ENCODE measurements at places on chromosomes 2 and 18. TPM values are rescaled to one million over a fixed set of nuclear protein-coding genes. Genes with fewer than 3 reads are reported as not detected.

PMAIP1 gene
- total RNA-seq, result 4.6 TPM

CCDC85A gene
- total RNA-seq, result 0.16 TPM

SULT1C2 gene
- total RNA-seq, result 0.19 TPM

PPP1R1C gene
- total RNA-seq, result 1.7 TPM

TET3 gene
- 30.3 TPM for total RNA-seq

VAMP5 gene
- total RNA-seq, result 0.50 TPM

KCNK3 gene
- 0.68 TPM for total RNA-seq

SERPINB3 gene
- total RNA-seq, result not detected

GRCh38 chr2:24512831-24513230, 21.8 kb downstream of the NCOA1 start:
- no peak for DNase-seq
- H3K36me3 ChIP-seq, result no peaks in the 10 kb centered on the region
- H3K27me3 ChIP-seq, result no peaks in the 10 kb centered on the region
- H3K4me1 ChIP-seq, result peaks cover 9% of the 10 kb centered on the region

DNA sequence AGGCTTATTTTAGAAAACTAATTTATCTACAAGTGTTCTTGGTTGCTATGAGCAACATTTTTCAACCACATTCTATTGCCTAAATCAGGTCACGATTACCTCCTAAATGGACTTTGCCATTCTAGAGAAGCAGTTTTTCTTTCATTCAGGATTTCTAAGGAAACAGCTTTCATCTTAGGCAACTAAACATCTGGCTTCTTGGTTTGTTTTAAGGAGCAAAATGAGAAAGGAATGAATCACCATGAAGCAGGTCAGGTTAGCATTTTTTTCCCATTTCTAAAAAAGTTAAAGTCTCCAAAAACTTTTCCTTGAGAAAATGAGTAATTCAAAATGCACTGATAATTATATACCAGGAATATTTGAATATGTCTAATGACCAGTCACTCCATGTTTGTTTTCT, 114.8 kb downstream of the GAREM1 start:
- no peak overlapping the region for H3K4me3 ChIP-seq
- H3K36me3 ChIP-seq, result peaks cover 2% of the 10 kb centered on the region
- H3K4me1 ChIP-seq, result peaks cover 28% of the 10 kb centered on the region

GRCh38 chr2:160238392-160238791, 38.3 kb upstream of the ITGB6 start:
- no peaks in the 10 kb centered on the region for H3K36me3 ChIP-seq
- no peak overlapping the region for H3K4me3 ChIP-seq
- no peaks in the 10 kb centered on the region for H3K27me3 ChIP-seq
- H3K27ac ChIP-seq, result peak overlapping the region; percentile 31

DNA sequence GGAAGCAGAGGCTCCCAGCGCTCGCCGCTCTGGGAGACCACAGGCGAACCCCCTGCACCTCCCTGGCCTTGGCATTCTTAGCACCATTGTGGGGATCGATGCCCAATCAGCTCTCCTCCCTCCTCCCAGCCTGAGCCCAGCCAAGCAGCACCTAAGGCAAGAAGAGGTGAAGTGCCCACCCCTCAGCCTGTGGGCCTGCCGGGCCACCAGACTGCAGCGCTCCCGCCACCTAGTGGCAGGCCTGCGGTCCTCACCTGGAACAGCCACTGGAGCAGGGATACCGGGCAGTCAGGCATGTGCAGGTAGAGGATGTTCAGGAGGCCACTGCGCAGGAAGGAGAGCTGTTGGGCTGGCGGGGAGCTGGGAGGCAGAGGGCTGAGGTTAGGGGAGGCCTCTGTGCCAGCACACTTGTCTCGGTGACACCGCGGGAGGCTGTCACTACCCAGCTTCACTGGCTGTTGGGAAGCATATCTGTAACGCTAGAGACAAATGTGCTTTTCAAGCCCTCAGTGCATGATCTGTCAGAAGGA, 35.2 kb downstream of the FAM178B start:
- no peak overlapping the region for H3K27ac ChIP-seq
- no peaks in the 10 kb centered on the region for H3K27me3 ChIP-seq
- no peak overlapping the region for H3K4me3 ChIP-seq
- DNase-seq, result peak; percentile 70

GRCh38 chr18:36308711-36309435, 11.4 kb downstream of the FHOD3 start:
- no peaks in the 10 kb centered on the region for H3K27me3 ChIP-seq
- H3K36me3 ChIP-seq, result peaks cover 3% of the 10 kb centered on the region
- DNase-seq, result no peak
- no peak overlapping the region for H3K27ac ChIP-seq
- no peak overlapping the region for H3K4me3 ChIP-seq

- DNase-seq, result no peak
- no peak overlapping the region for H3K4me3 ChIP-seq
- no peaks in the 10 kb centered on the region for H3K4me1 ChIP-seq
- no peaks in the 10 kb centered on the region for H3K27me3 ChIP-seq
- H3K36me3 ChIP-seq, result no peaks in the 10 kb centered on the region
- no peak overlapping the region for H3K27ac ChIP-seq
Measured at GRCh38 chr2:235445116-235445515, 48.7 kb upstream of the AGAP1 start.

- H3K4me1 ChIP-seq, result peaks cover 18% of the 10 kb centered on the region
- no peak for DNase-seq
- H3K27ac ChIP-seq, result no peak overlapping the region
- H3K4me3 ChIP-seq, result no peak overlapping the region
- H3K36me3 ChIP-seq, result peaks cover 4% of the 10 kb centered on the region
Measured at GRCh38 chr2:174235680-174236079, 12.7 kb downstream of the OLA1 start.

- no peak for DNase-seq
- H3K36me3 ChIP-seq, result peaks cover 4% of the 10 kb centered on the region
- H3K27ac ChIP-seq, result no peak overlapping the region
- no peak overlapping the region for H3K4me3 ChIP-seq
Measured at GRCh38 chr2:163077241-163077640, 238.7 kb upstream of the KCNH7 start.

DNA sequence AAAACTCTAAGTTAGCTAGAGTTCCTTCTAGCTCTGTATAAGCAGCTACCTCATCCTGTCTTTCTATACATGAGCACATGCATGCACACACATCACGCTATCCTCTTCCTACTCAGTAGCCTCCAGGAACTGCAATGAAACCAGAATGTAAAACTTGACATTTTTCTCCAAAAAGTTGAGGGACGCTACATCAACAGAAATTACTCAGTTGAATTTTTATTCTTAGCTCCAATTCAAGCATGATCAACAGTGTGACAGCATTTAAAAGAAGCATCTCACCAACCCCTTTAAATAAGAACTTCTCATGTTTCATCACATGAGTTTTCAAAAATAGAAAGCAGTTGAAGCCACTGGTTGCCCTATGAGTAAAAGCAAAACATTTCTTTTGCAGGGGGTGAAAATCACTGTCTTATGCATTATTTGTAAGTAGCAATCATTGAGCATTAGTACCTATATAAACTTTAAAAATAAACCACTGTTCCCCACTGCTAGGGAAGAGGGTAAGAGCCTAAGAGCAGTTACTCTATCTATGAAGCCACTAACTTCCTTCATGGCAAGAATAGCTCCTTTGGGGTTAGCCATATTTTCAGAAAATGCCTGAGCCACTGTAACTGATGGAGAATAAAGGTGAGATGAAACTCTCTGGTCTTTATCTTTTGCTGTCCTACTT, 77.9 kb upstream of the ARL5A start:
- no peak for DNase-seq
- H3K4me1 ChIP-seq, result peaks cover 9% of the 10 kb centered on the region
- H3K27me3 ChIP-seq, result no peaks in the 10 kb centered on the region
- peaks cover 2% of the 10 kb centered on the region for H3K36me3 ChIP-seq
- H3K4me3 ChIP-seq, result no peak overlapping the region

GRCh38 chr2:43538034-43538670, 57.7 kb downstream of the THADA start:
- peaks cover 16% of the 10 kb centered on the region for H3K36me3 ChIP-seq
- no peak overlapping the region for H3K4me3 ChIP-seq

- no peak overlapping the region for H3K4me3 ChIP-seq
- no peak overlapping the region for H3K27ac ChIP-seq
- H3K4me1 ChIP-seq, result peaks cover 12% of the 10 kb centered on the region
Measured at GRCh38 chr2:126790987-126791780, 107.5 kb upstream of the TEX51 start.

GRCh38 chr2:171136024-171136423, 24.7 kb downstream of the TLK1 start:
- H3K4me1 ChIP-seq, result peaks cover 45% of the 10 kb centered on the region
- H3K4me3 ChIP-seq, result no peak overlapping the region
- peak overlapping the region; percentile 77 for H3K27ac ChIP-seq

GRCh38 chr18:56984731-56985130, 162.2 kb upstream of the BOD1L2 start:
- no peak for DNase-seq
- no peaks in the 10 kb centered on the region for H3K36me3 ChIP-seq
- peak overlapping the region; percentile 5 for H3K27ac ChIP-seq

DNA sequence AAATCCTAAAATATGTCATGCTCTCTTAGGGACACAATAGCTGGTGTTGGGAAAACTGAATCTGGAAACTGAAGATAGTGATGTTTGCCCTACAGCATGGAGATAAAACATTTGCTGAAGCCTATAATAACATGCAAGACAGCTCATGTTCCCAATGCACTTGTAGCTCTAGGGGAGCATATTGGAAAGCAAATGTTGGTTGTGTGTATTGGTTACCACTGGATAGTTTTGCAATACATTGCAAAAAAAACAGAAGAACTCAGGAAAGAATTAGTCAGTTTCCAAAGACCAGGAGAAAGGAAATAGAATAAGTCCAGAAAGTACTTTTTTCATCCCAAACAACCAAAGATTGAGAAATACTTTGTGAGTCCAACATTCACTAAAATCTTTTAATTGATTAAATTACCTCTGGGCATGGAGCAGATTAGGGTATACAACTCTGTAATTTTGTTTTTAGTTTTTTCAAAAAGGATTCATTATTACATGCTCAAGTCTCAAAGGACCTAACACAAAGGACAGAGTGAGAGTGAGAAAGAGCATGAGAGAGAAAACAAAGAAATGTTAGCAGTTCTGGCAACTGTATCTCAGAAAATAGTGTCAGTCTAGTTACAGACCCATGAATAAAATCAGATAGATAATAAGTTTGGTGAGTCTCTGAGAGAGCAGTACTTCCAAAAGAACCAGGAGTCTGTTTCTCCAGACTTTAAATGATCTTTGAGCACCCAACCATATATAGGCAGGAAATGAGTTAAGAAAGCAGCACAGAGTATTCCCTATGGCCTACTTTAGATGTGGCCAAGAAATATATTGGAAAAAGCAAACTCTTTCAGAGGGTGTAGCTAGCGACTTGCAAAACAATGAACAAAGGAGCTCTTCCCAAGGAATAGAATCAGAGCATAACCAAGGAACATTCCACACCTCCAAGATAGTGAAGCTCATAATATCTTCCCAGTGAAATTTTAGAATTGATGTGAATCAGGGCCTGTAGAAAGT, 36.6 kb upstream of the COL3A1 start:
- peaks cover 6% of the 10 kb centered on the region for H3K4me1 ChIP-seq
- no peak overlapping the region for H3K27ac ChIP-seq
- no peak overlapping the region for H3K4me3 ChIP-seq
- no peaks in the 10 kb centered on the region for H3K36me3 ChIP-seq

GRCh38 chr2:26526589-26526988, 48.7 kb upstream of the OTOF start:
- H3K4me1 ChIP-seq, result peaks cover 6% of the 10 kb centered on the region
- no peaks in the 10 kb centered on the region for H3K36me3 ChIP-seq
- peaks cover 2% of the 10 kb centered on the region for H3K27me3 ChIP-seq
- no peak overlapping the region for H3K4me3 ChIP-seq

DNA sequence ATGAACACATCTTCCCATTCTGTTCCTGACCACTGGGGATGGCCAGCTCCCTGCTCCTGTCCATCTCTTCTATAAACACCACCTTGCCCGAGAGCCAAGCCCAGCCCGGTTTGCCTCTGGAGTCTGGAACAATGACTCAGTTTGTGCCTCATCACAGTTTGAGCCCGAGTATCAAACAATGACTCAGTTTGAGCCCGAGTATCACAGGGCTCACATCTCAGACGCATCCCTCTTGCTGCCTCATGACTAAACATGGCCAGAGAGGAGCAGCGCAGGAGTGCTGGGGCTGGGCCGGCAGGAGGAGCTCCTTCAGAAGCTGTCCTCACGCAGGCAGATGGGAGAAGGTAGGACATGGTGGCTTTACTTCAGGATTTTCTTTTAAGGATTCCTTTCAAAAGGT, 68.7 kb downstream of the PXDN start:
- no peaks in the 10 kb centered on the region for H3K4me1 ChIP-seq
- no peaks in the 10 kb centered on the region for H3K27me3 ChIP-seq
- DNase-seq, result no peak
- H3K27ac ChIP-seq, result no peak overlapping the region
- H3K36me3 ChIP-seq, result peaks cover 9% of the 10 kb centered on the region

GRCh38 chr18:46772357-46772756, 15.5 kb upstream of the ST8SIA5 start:
- H3K4me3 ChIP-seq, result no peak overlapping the region
- no peaks in the 10 kb centered on the region for H3K4me1 ChIP-seq
- no peaks in the 10 kb centered on the region for H3K27me3 ChIP-seq
- H3K27ac ChIP-seq, result no peak overlapping the region

DNA sequence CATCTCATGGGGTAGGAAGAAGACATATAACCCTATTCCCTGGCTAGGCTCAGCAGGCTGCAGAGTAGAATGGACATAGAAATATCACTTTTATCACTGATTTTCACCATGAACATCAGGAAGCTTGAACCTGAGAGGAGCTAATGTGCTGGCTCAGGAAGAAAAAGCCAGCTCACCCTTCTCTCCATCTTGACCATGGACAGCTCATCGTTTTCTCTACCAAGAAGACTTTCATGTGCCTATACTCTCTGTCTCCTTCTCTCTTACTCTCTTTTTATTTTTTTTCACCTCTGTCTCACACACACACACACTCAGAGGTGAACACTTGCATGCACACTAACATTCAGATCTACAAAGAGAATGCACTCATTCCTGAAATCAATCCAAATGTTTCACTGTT, 372.8 kb upstream of the CNTNAP5 start:
- H3K27ac ChIP-seq, result no peak overlapping the region
- H3K36me3 ChIP-seq, result no peaks in the 10 kb centered on the region
- no peak overlapping the region for H3K4me3 ChIP-seq
- H3K27me3 ChIP-seq, result no peaks in the 10 kb centered on the region
- peaks cover 6% of the 10 kb centered on the region for H3K4me1 ChIP-seq
- DNase-seq, result no peak

DNA sequence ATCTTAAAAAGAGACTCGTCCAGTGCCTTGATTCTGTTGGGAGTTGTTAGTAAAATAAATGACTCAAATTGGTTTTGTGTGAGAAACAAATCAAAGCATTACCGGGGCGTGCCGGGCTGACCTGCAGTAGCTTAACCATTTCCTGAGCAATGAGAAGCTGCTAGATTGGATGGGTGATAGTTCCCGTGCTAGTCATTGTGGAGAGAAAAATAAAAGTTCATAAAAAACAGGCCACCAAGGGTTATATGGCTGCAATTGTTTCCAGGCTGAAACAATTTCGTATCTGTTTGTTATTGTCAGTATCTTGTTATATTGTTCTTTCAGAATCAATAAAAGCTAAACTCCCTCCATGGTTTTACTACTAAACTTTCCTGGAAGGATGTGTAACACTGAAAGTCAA, 314.4 kb downstream of the MTX2 start:
- no peak overlapping the region for H3K27ac ChIP-seq
- peaks cover 33% of the 10 kb centered on the region for H3K27me3 ChIP-seq
- peaks cover 12% of the 10 kb centered on the region for H3K4me1 ChIP-seq
- no peak for DNase-seq
- H3K4me3 ChIP-seq, result no peak overlapping the region
- no peaks in the 10 kb centered on the region for H3K36me3 ChIP-seq
